ENCODE measurements at places on chromosomes 11 and 22. TPM values are rescaled to one million over a fixed set of nuclear protein-coding genes. Genes with fewer than 3 reads are reported as not detected.

GRCh38 chr11:129767827-129768226 is 47.8 kb upstream of the TMEM45B start:
- DNase-seq: no peak

DNA sequence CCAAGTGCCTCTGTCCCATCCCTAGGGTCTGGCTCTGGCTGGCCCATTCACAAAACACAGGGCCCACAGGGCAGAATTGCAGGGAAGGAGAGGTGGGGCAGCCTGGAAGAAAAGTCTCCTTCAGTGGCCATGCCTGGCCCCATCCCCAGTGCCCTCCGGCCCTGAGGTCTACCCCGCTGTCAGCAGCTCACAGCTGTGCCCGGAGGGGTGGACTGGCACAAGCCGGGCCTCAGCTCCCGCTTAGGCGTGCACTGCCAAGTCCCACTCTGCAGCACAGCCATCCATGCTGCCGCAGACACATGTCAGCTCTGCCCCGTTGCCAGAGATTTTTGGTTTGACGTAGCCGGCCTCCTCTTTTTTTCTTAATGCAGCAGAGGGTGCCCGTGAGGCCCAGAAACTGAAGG is 3.9 kb upstream of the SCN2B start:
- DNase-seq: no peak

Gene DBX1
- not detected for total RNA-seq

GRCh38 chr11:36565031-36565610 is 2.7 kb upstream of the RAG1 start:
- DNase-seq: no peak

- DNase-seq: peak; percentile 57
Measured at GRCh38 chr11:62012451-62012831, 45.0 kb upstream of the FTH1 start.

DNA sequence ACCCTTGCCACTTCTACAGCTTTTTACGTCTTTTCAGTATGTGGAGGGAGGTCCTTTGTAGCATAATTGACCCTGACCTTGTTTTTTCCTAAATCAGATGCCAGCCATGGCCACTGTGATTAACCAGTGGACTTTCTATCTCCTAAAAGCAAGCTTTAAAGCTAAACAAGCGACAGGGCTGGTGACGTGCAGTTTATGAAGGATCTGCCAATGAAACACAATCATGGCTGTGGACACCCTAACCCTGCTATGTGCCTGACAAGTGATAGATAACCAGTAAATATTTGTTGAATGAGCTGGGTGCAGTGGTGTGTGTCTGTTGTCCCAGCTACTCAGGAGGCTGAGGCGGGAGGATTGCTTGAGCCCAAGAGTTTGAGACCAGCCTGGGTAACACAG is 64.2 kb downstream of the LIF start:
- no peak for DNase-seq

DNA sequence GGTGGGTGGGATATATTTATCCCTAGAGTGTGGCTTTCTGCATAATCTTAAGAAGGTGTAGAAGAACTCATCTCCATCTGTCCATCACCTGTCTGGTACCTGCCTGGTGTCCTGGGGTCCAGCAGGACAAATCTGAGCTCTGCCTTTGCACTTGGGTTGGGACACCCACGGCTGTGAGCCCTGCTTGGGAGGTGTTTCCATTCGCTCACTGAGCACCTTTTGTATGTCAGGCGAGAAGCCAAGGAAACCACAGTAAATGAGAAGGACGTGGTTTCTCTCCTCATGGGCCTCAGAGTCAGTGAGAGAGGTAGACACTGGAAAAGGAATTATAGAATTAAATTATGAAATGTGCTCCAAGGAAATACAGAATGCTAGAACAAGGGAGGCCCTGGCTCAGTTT is 555.9 kb downstream of the MIAT start:
- no peak for DNase-seq

- no peak for DNase-seq
Measured at GRCh38 chr11:64880240-64881001, 2.0 kb upstream of the EHD1 start.

DNA sequence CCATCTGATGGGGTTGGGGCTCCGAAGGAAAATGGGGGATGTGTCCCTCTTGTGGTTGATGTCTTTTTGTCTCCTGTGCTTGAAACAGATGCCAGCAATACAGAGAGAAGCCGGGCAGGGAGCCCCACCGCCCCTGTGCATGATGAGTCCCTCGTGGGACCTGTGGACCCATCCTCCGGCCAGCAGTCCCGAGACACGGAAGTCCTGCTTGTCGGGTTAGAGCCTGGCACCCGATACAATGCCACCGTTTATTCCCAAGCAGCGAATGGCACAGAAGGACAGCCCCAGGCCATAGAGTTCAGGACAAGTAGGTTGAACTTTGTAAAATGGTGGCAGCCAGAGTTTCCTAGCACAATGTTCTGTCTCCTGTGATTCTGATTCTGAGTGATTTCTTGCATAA is 91.7 kb upstream of the OR4B1 start:
- DNase-seq: no peak

Gene AP1B1
- 62.4 TPM for total RNA-seq

DNA sequence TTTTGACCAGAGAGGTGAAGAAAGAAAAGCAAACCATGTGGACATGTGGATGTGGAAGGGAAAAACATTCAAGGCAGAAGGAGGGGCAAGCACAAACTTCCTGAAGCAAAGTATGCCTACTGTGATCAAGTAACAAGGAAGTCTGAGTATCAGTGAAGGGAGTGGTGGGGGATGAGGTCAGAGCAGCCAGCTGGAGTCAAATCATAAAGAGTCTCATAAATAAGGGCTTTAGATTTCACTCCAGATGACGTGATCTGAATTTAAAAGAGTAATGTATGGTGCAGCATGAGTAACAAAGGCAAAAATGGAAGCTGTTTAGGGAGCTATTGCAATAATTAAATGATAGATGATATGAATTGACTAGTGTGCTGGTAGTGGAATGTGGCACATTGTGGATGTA is 665.4 kb upstream of the CCDC90B start:
- DNase-seq: no peak

- DNase-seq: no peak
Measured at GRCh38 chr11:35293035-35293434, 126.3 kb downstream of the SLC1A2 start.

Gene MGAT3
- total RNA-seq: 34.8 TPM

DNA sequence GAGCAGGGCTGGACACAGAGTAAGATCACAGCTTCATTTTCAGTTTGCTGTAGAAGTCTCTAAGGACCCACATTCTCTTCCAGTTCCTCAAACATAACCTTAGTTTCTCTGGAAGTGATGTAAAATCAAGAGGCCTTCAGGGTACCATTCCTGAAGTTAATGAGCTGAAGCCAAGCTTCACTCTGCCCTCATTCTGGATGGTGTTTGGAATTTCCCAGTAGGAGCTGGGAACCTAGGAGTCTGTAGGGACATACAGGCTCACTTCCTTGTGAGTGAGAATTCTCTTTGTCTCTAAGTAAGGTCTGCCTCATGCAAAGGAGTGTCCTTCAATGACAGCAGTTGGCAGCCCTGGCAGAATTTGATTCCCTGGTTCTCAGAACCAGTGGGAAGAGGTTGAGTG is 142.4 kb upstream of the NARS2 start:
- no peak for DNase-seq

Gene NRGN
- total RNA-seq: 79.9 TPM

Gene TMEM191C
- 4.0 TPM for total RNA-seq

Gene LDHAL6A
- not detected for total RNA-seq

- peak; percentile 50 for DNase-seq
Measured at GRCh38 chr11:8357891-8358566, 94.4 kb upstream of the LMO1 start.

Gene DRD4
- 1.2 TPM for total RNA-seq

Gene ZNF280B
- 0.49 TPM for total RNA-seq

Gene BTBD18
- not detected for total RNA-seq

DNA sequence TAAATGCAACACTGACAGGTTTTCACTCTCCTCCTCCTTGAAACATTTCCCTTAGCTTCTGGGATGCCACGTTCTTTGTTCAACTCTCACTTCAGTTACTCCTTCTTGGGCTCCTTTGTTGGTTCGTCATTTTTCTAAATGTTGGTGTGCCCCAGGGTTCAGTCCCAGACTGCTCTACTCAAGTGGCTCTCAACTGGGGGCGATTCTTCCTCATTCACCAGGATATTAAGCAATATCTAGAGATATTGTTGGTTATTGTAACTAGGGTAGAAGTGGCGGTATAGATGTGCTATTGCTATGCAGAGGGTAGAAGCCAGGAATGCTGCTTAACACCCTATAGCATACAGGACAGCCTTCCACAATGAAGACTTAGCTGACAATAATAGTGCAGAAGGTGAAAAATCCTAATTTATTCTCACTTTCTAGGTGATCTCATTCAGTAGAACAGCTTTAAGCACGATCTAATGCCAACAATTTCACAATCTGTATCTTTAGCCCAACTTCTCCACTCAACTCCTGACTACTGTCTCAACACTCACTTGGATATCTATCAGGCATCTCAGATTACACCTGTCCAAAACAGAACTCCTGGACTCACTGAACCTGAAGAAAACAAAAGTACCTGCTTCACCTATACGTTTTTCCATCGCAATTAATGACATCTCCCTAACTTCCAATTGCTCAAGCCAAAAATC is 4.6 kb downstream of the NUP160 start:
- DNase-seq: no peak

Measured in upper lobe of right lung (tissue), 1 donor.